WTC11 (cell line): ENCODE measurements at places on chromosomes 4 and X.

DNA sequence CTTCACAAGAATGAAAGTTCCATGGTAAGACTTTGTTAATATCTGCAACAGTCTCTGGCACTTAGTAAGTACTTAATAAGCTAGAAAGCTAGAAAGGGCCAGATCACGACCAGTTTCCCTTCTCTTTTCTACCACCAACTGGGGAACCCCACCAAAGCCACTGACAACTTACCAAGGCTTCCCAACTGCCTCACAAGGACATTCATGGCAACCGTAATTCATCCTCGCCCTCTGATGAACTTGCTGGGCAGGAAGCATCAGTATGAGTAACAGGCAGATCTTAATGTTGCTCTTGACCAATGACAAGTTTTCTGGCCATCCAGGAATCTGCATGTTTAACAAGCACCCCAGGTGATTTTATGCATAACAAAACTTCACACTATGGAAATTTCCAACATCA lies 23.2 kb upstream of the ZCCHC13 start:
- DNase-seq = no peak

DNA sequence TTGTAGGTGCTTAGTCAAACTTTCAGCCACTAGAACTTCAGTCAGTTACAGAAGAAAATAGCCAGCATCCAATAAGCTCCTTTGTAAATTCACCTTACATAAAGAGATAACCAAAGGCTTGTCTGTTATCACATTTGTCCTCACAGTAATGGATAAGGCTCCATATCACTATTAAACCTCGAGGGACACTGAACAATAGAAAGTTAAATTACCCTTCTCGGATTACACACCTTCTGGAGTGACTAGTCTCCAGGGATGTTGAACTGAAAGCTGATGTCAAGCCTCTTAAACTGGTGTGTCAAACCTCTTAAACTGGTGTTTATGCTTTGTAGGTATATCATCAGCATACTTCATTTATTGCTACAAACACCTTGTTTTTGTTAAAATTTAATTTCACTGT lies 639.0 kb downstream of the CENPC start:
- DNase-seq = no peak

DNA sequence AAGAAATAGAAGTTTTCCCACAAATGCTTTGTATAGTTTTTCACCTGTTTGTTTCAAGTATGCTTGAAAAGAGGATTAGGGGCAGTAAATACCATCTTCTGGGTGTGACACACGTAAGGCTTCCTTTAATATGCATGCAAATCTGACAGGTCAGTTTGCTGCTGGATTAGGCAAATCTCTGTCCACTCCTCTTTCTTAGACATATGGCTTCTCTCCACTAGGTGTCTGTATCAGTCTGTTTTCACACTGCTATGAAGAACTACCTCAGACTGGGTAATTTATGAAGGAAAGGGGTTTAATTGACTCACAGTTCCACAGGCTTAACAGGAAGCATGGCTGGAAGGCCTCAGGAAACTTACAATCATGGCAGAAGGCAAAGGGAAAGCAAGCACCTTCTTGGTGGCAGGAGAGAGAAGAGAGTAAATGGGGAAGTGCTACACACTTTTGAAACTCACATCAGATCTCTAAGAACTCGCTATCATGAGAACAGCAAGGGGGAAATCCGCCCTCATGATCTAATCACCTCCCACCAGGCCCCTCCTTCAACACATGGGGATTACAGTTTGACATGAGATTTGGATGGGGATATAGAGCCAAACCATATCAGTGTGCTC lies 66.9 kb downstream of the TAB3 start:
- no peak for DNase-seq

- DNase-seq = no peak
Observed at GRCh38 chr4:122952028-122952427, 29.6 kb upstream of the NUDT6 start.

GRCh38 chrX:154333837-154334271 lies 38.3 kb downstream of the TKTL1 start:
- no peak for DNase-seq

GRCh38 chrX:69314436-69315348 lies 149.4 kb upstream of the PJA1 start:
- DNase-seq = no peak

DNA sequence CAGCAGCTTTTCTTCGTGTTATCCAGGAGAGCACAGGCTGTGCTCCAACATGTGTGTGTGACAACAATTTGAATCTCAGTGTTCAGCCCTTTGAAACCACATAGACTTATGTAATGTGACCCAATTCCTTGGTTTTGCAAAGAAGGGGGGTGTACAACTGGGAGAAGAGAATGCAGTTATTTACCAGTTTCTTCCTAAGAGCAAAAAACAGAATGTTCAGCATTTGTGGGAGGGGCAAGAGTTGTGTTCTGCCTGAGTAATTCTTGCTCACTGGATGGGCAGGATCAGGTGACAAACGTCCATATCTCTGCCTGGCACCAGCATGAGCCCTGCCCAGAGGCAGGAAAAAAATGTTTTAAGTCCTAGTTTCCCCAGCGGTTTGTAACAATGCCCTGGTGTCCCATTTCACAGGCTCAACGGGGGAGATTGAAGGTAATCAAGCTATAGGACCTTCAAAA lies 72.0 kb downstream of the PRPS1 start:
- DNase-seq = no peak

- DNase-seq = no peak
Observed at GRCh38 chrX:118627084-118627758, 100.2 kb upstream of the IL13RA1 start.

DNA sequence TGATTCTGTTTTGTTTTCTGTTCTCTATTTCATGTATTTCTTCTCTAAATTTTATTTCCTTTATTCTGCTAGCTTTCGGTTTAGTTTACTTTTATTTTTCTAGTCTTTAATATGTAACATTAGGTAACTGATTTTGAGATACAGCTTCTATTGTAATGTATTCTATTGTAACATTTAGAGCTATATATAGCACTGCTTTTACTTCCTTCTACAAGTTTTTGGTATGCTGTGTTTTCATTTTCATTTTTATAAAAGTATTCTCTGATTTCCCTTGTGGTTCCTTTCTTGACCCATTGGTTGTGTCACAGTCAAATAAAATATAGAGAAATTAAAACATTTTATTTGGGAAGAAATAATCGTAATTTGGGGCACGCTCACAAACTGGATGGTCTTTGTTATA lies 13.9 kb upstream of the CT47A1 start:
- DNase-seq = no peak

GRCh38 chr4:5381961-5382441 lies 326.4 kb downstream of the EVC2 start:
- no peak for DNase-seq

DNA sequence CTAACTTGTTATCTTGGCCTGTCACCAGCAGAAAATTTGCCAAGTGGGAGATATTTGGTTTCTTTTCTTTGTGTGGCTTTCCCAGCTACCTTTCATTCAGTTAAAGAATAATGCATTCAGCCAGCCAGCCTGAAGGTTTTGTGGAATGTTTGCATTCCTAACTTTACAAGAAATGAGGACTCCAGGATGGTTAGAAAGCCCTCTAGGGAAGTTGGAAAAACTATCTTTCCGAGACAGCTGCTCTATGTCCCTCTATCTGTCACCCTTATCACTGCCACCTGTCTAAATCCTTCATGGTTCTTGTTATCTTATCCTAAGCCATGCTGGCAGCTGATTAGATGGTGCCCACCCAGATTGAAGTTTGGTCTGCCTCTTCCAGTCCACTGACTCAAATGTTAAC lies 384.2 kb downstream of the SH3BGRL start:
- DNase-seq = no peak

DNA sequence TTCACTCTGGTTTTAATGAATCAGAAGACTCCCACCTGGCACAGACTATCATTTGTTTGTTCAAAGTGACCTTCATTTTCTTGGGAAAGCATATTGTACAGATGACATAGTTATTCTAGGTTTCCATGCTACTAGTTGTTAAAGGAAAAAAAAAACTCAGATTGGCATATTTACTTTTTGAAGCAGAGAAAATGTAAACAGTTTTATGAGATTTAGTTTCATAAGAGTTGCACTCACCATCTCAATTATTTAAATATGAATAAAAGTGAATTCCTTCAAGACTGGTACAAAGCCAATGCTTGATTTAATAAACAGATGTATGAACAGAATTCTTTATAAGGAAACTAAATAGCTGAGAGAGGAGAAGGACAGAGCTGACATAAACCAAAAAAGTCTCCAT lies 280.3 kb upstream of the UGT8 start:
- DNase-seq = no peak

- DNase-seq = no peak
Observed at GRCh38 chrX:112254896-112255295, 172.3 kb upstream of the TRPC5 start.

DNA sequence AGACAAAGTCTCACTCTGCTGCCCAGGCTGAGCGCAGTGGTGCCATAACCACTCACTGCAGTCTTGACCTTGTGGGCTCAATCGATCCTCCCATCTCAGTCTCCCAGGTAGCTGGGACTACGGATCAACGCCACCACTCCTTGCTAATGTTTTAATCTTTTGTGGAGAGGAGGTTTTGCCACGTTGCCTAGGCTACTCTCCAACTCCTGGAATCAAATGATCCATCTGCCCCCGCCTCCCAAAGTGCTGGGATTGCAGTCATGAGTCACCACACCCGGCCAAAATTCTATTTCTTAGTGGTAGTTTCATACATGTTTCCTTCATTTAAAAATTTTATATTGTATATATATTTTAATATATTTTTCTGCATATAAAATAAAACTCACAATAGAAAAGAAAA lies 125.8 kb upstream of the CLNK start:
- DNase-seq = no peak

GRCh38 chrX:40207626-40208025 lies 109.9 kb upstream of the BCOR start:
- DNase-seq = no peak

DNA sequence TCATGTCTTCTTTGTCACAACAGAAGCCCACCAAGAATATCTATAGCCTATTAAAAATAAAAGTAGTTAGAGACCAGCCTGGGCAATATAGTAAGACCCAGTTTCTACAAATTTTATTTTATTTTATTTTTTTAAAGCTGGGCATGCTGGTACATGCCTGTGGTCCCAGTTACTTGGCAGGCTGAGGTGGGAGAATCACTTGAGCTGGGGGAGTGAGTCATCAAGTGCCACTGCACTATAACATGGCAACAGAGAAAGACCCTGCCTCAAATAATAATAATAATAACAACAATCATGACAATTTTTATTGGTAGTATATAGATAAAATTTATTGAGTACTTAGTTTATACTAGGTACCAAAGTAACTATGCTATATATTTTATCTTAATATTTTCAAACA lies 93.0 kb upstream of the NPFFR2 start:
- no peak for DNase-seq

- DNase-seq = no peak
Observed at GRCh38 chr4:169107528-169107927, 97.5 kb upstream of the CBR4 start.

DNA sequence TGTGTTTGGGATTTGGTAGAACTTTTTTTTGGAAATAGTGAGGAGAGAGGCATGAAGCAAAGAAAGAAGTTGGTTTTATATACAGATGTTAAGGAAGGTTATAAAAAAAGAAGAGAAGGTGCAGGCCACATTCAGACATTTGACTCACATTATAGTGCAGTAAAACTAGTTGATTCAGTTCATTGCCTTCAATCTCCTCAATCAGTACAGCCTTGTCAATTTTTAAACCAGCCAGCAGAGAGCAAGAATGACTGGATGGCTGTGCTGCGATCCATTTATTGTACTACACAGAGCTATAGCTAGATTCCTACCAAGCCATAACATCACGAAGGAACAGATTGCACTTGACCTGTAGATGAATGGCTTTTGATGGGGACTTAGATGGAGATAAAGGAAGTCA lies 79.7 kb upstream of the LSM6 start:
- DNase-seq = no peak

- no peak for DNase-seq
Observed at GRCh38 chr4:119103263-119103662, 32.4 kb upstream of the MYOZ2 start.

DNA sequence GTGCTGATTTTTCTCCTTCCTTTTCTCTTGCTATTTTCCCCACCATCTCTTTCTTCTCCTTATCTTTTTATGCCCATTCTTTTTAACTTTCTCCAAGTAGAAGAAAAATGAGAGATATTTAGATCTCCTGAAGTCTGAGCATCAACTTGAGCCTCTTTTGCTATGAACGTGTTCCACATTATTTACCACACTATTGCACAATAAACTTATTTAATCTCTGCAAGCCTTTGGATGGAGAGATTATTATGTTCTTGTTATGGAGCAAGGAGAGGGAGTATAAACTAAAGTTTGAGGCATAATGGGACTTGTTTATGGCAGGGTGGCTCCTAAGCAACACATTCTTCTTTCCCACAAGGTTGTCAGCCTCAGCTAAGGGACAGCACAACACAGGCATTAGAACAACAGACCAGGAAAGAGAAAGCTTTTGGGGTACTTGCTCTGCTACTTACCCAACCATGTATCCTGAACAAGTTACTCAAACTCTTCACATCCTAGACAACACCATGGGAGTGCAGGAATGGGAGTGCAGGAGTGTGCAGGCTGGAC lies 365.5 kb upstream of the BOD1L1 start:
- no peak for DNase-seq

DNA sequence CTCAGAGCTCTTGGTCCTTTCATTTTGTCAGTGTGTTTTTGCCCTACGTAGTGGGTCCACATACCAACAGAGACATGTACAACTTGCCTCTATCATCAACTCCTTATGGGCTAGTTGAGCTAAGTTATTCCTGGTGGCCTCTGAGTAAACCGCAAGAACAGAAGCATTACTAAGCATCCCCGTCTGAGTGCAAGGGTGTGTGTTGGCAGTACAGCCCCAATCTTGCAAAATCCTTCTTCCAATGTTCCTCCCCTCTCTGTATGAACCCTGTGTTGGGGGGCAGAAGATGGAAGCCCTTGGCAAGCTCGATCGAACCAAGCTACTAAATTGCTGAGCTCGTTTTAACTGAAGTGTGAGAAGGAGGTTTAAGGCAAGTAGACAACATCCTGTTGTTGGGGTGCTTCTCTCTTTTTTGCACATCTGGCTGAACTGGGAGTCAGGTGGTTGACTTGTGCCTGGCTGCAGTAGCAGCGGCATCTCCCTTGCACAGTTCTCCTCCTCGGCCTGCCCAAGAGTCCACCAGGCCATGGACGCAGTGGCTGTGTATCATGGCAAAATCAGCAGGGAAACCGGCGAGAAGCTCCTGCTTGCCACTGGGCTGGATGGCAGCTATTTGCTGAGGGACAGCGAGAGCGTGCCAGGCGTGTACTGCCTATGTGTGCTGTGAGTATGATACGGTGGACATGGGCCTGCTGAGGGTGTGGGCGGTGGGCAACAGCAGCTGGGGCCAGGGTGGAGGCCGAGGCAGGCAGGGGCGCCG lies at the start of gene SH2D1A:
Gene SH2D1A (plus strand): TSS at position 447 of the 760 bp plus-strand sequence. CDS start 80 bp downstream, at position 527.
- DNase-seq = no peak

- no peak for DNase-seq
Observed at GRCh38 chr4:31908261-31908660, 1188.1 kb downstream of the PCDH7 start.

GRCh38 chr4:74045247-74045646 lies 6.8 kb upstream of the CXCL3 start:
- DNase-seq = no peak
